ENCODE measurements at places on chromosomes 12 and 14.

DNA sequence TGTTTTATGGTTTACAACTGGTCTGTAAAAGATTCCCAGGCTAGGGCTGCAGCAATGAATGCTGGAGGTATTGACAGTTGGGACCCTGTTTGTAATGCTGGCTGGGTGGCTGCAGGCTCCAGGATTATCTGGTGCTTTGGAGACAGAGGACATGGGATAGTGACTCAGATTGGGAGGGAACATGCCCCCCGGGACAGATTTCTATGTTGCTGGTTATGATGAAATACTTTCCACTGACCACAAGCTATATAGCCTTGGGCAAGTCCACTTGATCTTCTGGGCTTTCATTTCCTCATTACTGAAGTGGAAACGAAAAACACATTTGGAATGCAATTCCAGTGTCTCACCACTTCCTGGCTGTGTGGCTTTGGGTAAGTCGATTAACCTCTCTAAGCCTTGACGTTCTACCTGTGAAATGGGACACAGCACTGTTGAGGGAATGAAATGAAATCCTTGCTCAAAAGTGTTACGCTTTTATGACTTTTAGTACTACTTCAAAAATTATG is 6.3 kb upstream of the TPCN1 start:
- DNase-seq, result no peak

DNA sequence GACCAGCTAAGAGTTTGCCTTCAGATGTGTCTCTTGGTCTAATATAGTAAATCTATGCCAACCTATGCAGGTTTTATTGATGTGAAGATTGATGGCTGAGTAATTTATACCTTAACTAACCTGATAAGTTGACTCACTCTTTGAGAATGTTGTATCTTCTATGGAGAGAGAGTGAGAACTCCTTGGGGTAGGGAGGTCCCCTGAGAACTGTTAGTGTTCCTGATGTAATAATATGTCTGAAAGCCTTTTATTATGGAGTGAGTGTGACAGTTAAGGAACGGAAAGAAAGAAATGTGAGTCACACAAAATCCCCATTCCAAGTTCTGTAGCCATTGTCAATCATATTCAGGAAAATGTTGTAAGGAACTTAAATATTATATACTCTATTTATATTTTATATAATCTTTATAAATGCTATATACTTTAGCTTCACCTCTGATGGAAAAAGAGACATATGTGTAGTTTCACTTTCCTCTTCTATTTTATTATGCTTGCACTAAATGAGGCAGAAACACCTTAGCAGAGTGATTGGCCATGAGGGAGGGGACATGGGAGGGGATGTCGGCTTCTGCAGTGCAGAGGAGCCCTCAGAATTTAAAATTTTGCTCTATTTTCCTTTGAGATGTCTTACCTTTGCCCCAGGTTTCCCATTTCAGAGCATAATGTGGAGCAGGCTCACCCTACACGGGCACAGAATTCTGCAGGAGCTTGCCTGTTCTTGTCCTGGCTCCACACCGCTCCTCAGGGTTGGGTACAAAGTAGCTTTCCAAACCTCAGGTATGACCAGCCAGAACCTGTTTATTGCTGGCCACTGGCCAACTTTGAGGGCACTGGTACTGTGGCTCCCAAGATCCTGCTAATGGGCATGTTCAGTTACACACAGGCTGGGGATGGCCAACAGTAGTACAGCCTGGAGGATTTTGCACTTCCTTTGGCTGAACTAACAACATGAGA is 57.7 kb downstream of the ARF6 start:
- DNase-seq, result peak; percentile 73

DNA sequence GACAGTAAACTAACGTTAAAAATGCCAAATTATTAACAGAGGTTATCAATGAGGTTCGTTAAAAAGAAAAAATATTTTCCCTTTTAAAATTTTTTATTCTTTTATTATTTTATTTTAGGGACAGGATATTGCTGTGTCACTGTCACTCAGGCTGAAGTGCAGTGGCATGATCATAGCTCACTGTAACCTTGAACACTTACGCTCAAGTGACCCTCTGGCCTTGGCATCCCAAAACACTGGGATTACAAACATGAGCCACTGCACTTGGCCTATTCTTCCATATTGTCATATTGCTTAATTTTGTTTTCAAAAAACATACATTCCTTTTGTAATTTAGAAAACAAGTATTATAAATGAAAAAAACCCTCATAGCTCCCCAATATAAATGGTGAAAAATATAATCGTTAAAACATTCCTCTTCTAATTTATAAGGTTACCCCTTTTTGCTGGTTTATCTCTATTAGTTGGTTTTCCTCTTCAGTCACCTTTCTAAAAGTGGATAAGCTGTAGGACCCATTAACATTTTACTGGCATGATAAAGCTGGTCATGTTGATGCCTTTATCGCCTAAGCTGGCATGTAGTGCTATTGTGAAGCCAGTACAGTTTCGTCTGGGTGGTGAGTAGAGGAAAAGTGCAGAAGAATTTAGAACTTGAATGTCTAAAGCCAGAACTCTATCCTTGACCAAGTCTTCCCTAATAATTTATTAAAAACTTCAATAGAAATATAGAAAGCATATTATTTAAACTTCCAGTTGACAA is 27.6 kb downstream of the PDE3A start:
- DNase-seq, result no peak

GRCh38 chr14:24312736-24313507 is 1.6 kb downstream of the LTB4R start:
- DNase-seq, result no peak

- DNase-seq, result no peak
Measured at GRCh38 chr14:104353921-104354701, 215.7 kb downstream of the KIF26A start.

- DNase-seq, result no peak
Measured at GRCh38 chr12:6031001-6031400, 85.9 kb upstream of the ANO2 start.
